AG04449 (cell line): ENCODE measurements at places on chromosomes 2 and 18.

GRCh38 chr2:54360055-54360792 is 95.9 kb upstream of the SPTBN1 start:
- no peak for DNase-seq

GRCh38 chr2:29910465-29910864 is 10.9 kb downstream of the ALK start:
- no peak for DNase-seq

GRCh38 chr2:141770530-141770929 is 360.3 kb downstream of the LRP1B start:
- no peak for DNase-seq

DNA sequence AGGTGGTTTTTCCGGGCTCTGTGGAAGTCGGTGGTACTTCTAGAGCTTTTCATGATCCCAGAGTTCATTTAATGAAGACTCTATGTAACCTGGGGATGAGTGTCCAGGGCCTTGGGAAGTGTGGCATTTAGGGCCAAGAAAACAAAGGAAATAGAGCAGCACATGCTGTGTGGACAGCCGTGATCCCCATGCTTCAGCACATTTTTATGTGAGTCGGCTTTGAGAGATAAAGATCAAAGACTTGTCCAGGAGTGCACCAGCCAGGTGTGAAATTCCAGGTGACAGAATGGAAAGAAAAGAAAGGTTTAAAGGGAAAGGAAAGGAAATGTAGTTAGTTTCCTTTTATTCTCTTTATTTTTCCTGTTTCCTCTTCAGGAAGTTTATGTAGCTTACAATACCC is 258.0 kb upstream of the NRP2 start:
- DNase-seq, result no peak

- DNase-seq, result no peak
Observed at GRCh38 chr2:59191781-59192180, 950.7 kb upstream of the FANCL start.

GRCh38 chr2:104577143-104577542 is 276.8 kb upstream of the POU3F3 start:
- DNase-seq, result no peak

DNA sequence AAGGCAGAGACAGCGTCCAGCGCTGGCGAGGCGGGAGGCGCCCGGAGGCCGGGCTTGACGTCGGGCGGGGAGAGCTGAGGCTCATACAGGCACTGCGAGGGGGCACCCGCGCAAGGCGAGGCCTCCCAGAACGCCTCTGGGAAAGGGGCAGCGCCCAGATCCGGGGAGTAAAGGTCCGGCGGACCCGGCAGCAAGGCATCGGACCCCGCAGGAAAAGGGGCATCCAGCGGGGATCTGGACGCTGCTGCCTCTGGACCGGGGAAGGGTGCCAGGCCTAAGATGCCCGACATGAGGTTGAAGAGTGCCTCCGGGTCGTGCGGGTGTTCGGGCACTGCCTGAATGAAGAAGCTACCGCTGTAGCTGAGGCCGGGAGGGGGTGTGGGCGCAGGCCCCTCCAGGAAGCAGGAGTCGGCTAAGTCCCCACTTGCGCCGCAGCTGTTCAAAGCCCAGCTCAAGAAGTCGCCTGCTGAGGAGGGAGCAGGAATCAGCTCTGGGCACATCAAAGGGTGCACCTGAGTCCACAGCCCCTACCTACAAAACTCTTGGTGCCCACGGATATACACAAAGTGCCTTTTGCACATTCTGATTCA is 937 bp downstream of the EGR4 start:
- DNase-seq, result no peak

DNA sequence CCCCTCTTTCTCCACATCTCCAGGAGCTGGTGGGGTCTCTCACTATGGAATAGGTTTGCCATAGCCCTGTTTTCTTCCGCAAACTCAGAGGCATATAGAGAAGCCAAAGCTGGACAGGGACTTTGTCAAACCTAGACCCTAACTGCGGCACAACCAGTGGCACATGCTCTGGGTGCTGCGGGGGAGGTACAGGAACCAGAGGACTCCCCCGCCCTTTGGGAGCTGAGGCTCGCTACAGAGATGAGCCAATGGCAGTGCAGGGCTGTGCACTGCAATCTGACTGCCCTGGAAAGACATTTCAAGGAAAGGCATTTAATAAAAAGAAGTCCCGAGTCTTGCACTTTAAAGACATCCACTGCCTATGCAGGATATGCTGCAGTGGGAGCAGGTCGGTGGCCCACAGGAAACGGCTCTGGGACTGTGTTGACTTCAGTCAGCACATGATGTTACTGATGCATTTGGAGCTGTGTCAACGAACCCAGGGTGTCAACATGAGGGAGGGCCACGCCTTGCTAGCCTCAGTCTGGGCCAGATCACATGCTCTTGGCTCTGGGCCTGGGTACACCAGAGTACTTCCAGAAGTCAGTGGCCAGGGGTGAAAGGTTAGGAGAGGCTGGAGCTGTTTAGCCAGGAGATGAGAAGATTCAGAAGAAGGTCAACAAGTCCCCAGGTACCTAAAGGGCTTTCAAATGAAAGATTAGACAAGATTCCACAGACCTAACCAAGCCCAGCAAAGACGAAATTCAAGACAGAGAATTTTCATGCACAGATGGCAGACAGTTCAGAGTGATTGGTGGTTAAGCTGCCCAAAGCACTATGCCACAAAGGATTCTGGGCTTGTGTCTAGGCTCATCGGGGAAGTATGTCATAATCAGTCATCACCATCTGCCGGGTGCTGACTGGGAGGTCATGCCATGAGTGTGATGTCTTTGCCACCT is 8.2 kb downstream of the SLC35F6 start:
- no peak for DNase-seq

GRCh38 chr2:135663148-135663700 is 78.4 kb upstream of the UBXN4 start:
- no peak for DNase-seq

DNA sequence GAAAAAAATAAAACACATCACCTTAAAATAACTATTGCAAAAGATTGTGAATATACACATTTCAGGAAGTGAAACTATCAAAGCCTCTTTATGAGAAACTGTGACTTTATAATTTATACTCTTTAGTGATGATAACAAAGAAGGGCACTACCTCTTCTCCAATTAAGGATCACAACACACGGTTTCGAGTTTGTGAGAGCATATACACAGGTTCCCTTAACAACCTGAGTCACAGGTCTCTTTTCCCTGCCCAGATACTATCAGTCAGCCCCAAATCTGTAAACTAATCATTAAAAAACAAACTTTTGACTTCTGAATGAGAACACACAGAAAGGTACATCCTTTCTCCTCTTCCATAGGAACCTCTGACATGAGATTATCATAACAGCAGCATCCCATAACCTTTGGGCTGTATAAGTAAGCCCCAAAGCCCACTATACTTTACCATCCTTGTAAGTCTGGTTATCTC is 44.9 kb downstream of the PTPN2 start:
- no peak for DNase-seq

GRCh38 chr18:58156516-58156915 is 112.5 kb downstream of the NEDD4L start:
- no peak for DNase-seq

- no peak for DNase-seq
Observed at GRCh38 chr2:233075966-233076339, 15.8 kb downstream of the INPP5D start.

DNA sequence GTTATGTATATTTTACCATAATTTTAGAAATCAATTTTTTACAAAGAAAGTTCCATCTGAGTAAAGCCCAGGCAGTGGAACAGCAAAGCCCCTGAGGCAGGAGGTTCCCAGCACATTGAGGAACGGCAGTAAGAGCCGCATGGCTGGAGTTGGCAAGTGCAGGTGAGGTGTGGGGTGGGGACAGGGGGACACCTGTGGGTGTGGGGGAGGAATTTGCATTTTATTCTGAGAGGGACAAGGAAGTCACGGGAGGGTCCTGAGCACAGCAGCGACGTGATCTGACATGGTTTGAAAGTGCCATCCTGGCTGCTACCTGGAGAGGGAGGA is 16.1 kb upstream of the ADI1 start:
- no peak for DNase-seq

DNA sequence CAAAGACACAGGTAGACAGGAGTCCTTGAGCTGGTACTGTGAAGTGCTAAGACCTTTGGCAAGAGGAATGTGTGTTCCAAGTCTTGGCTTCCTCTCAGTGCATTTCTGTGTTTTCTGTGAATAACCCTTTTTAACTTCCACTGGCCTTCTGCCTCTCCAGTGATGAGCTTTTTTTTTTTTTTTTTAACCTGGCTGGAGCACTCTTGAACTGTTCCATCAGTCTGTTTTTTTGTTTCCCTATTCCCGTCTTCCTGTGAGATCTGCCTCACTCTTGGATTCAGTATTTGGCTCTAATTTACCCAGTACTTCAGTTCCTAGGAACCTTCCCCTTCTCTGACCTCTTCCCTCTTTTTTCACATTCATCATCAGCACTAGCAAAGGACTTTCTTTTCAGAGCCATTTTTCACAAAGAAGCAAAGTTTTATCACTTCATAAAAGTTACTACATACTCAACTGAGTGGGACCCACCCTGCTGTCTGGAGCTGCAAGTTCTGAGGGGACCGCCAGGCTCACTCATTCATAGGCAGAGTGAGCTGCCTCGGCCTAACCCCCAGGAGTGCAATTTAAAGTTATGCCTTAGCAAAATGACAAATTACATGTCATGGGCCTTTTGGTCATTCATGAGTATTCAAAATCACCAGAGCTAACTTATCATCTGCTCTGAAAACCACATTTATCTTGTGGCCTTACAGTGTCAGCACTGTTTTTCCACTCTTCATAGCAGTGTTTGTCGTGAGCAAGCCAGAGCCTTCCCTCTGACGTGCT is 126.9 kb upstream of the DAPL1 start:
- DNase-seq, result no peak

DNA sequence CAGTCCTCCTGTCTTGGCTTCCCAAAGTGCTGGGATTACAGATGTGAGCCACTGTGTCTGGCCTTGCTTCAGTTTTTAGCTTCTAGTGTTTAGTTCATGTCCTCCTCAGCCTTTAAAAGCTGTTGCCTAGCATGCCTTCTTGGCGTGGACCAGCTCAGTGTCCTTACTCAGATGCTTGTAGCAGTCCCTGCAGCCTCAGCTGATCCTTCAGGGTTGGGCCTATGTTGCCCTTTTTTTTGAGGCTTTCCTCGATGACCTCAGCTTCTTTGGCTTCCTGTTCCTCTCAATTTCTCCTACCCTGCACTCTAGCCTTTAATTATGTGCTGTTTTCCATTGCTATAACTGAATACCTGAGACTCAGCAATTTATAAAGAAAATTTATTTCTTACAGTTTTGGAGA is 57.7 kb downstream of the TANC1 start:
- no peak for DNase-seq

DNA sequence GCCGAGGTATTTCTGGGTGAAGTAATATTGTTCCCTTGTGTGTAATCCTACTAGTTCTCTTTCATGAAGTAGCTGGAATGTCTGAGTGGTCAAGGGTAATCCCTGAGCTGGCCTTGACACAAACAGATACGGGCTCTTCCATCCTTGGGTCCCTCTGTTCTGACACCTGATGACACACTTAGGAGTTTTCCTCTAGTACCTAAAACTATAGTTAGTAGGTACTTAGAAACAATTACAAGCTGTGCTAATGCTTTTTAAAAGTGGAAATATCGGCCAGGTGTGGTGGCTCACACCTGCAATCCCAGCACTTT is 59.2 kb upstream of the IL1R1 start:
- DNase-seq, result no peak

DNA sequence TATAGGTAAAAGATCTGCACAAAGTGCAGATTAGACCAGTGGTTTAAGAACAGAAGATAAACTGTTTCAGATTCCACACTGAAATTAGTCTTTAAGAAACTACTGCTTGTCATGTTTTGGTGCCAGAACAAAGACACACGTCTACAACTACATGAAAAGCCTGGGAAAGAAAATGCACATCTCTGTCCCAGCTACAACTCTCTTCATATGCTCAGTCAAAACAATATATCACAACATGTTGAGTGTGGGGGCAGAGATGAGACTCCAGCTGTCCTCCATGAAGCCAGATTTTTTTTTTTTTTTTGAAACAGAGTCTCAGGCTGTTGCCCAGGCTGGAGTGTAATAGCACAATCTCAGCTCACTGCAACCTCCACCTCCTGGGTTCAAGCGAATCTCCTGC is 52.6 kb upstream of the BIN1 start:
- DNase-seq, result no peak

DNA sequence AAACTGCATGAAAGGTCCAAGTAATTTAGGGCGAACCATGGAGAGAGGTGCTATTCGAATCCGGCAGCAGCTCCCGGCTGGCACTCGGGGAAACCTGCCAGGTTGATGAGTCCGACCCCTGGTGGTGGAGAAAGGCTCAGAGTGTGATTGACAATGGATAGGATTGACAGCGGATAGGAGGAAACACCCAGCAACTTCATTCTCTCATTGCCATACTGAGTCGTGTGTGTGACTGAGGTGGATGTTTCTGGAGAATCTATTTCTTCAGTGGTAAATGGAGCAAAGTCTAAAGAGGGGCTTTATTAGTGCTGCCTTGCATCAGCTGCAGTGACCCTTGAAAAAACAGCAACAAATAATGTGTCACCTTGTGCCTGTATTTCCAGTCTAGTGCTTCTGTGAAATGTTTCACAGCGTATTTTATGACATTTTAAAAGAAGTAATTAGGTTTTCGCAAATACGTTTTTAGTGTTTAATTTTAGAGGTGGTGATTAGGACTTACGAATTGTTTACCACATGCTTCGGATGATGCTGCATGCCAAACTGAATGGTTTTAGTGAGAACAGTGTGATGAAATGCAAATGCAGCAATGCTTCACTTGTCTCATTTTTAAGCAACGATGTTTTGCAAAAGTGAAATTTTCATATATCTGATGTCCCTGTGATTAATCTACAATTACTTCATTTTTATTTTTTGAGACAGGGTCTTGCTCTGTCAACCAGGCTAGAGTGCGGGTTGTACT is 102.0 kb downstream of the DCDC2C start:
- no peak for DNase-seq

- DNase-seq, result no peak
Observed at GRCh38 chr2:139622691-139623090, 842.5 kb upstream of the NXPH2 start.

DNA sequence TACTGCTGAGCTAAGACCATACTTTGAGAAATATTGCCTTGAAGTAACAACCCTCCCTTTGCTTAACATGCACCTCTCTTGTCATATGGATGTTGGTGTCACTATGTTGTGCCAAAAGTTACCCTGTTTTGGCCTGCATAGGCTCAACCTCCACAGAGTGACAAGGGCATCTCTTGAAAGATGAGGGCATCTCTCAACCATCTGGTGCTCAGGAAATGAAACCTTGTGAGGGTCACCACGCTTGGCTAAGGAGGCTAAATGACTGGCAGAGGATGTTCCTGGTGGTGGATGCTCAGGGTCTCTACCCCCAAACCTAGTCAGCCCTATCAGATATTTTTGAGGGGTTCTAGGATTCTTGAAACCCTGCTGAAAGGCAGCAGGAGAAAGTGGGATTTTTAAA is 2.3 kb downstream of the LHCGR start:
- no peak for DNase-seq
